ENCODE measurements at places on chromosomes 2 and 18.

DNA sequence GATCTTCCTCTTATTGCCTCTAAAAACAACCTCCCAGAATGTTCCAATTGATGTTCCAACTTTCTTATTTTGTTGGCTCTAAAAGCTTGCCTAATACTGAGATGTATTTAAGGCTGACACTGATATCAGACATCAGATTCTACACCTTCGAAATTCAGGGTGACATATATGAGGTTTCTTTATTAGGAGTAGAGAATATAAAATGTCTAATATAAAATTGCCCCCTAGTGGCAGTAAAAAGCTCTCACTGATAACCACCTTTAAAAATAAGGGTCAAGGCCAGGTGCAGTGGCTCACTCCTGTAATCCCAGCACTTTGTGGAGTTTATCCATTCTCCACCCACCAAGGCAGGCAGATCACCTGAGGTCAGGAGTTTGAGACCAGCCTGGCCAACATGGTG is 789.7 kb upstream of the SLC39A10 start:
- DNase-seq = no peak

DNA sequence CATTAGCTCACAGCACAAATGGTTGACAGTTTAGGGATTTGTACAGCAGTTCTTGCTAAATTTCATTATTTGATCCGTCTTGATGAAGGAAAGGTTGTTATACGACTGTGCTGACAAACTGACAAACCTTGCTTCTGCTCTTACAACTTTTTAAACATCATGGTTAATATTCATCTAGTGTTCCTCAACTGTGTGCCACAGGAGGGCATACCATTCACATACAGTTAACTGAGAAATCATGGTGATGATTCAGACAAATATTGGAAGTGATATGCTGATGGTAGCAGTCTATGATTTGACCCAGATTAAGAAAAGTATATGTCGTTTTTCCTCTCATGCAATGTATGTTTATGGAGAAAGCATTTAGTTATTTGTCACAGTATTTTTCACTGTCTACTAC is 129.8 kb upstream of the FSIP2 start:
- no peak for DNase-seq

DNA sequence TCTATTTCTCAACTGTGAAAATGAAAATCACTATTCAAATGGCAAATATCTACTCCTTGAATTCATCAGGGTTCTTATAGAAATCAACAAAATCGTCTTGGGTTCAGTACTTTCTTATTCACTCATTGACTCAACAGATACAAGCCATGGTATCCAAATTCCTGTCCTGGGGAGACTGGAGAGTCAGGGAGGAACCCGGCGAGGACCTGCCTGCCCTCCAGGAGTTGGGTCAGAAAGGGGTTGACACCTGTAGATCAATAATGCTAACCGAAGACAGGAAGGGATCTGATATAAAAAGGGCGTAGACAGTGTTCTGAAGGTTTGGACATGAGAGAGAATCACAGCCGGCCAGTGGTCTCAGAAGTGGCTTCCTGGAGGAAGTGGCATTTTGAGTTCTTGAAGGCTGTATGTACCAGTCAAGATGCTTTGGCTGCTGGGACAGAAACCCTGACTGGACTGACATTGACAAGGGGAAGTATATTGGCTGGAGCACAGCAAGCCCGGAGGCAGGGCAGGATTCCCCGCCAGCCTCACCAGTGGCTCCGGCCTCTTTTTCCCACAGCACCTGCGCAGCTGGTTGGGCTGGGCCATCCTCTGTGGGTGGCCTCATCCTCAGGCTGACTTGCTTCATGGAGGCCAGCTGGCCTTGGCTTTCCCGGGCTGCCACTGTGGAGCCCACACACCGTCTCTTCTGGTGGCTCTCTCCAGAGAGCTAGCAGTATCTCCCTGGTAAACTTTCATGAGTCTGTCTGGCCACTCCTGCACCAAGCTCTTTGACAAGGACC is 3.0 kb downstream of the LRRFIP1 start:
- DNase-seq = no peak

DNA sequence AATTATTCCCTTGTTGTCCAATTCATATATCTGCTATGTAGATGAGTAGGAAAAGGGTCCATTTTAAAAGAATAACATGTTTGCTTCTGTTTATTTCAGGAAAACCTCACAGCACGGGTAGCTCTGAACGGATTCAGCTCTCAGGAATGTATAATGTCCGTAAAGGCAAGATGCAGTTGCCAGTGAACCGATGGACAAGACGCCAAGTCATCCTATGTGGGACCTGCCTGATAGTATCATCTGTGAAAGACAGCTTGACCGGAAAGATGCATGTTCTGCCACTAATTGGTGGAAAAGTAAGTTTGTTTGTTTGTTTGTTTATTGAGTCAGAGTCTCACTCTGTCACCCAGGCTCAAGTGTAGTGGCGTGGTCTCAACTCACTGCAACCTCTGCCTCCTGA is 114.6 kb downstream of the PHLPP1 start:
- no peak for DNase-seq

GRCh38 chr18:39840856-39841481 is 2114.1 kb upstream of the PIK3C3 start:
- DNase-seq = no peak

DNA sequence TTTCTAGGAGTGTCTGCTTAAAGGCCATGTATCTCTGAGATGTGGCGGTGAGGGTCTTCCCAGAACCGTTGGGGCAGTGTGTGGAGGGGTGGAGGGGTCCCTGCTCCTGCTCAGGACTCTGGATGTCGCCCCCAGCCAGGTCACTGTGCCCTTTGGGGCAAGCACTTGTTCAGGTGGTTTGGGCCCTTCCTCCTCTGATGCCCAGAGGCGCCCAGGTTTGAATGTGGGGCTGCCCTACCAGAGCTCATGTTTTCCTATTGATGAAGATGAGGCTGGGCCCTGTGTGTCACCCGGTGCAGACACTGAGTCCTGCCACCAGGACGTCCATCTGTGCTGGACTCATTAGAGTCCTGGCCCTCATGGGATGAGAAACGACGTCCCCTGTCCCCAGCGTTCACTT is 14.3 kb upstream of the PER2 start:
- no peak for DNase-seq

DNA sequence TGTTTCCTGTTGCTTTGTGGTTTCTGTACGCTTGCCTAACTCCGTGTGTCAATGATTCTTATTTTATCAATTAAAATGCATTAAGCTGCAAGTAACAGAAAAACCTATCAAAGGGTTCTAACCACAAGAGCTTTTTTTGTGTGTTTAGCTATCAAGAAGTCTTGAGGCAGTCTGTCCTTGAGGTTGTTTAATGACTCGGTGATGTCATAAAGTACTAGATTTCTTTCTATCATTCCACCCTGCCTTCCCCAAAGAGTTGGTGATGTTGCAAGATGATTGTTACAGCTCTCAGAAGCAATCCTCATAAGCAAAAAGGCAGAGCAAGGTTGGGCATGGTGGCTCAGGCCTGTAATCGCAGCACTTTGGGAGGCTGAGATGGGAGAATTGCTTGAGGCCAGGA is 51.9 kb upstream of the SPTBN1 start:
- no peak for DNase-seq

GRCh38 chr2:102686479-102687439 is 67.4 kb downstream of the SLC9A2 start:
- no peak for DNase-seq

DNA sequence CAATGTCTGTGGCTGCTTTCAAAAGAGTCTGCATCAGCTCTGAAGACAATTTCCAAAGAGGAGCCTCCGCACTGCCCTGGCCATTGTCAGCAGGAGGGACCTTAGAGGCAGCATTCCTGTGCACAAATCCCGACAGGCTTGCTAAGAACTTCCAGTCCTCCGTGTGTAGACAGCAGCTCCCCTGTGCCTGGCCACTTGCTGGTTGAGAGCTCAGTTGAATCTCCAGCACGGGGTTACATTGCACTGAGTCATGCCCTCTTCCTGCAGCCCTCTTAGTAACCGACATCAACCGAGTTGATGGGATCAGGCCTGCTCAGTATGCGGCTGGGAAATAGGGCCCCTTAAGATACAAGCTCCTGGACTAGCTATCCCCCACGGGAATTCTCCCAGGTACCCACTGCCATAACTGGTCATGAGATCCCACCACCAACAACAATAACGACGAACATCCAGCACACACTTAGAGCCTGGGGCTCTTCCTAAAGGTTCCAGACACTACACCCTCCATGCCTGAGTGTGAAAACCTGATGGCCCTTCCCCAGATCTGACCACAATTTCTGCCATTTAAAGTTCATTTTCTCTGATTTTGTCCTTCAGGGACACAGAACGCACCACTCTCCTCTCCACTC is 12.0 kb downstream of the ATP6V1B1 start:
- DNase-seq = no peak

- DNase-seq = no peak
Observed at GRCh38 chr18:45282101-45282812, 333.0 kb upstream of the SLC14A2 start.

- DNase-seq = no peak
Observed at GRCh38 chr2:27736031-27736889, 35.3 kb upstream of the MRPL33 start.

GRCh38 chr2:147327613-147328012 is 517.2 kb upstream of the ACVR2A start:
- DNase-seq = peak; percentile 12

DNA sequence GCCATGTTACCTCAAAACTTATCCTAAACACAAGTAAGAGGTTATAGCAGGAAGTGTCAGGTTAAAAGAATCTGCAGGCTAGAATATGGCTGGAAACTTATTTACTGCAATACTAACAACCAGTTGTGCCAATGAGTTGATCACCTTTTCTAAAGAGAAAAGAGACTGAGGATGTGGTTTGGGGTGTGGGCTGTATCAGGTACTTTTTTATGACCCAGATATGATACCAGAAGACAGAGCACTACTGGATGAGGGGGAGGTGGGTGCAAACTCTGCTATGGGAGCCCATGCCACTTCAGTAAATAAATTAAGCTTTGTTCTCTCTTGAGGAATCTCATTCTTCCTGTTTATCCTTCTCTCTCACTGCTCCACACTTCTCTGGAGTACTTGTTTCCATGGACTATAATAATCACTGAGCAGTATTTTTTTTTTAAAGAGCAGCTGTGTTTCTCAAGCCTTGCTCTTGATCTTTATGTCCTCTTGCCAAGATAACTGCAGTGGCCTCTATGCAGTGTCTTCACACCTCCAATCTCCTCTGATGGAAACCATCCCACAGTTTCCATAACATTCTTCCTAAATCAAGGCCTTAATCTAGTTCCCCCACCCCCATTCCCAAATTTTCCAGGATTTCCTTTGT is 51.2 kb upstream of the NOSTRIN start:
- DNase-seq = peak; percentile 64

GRCh38 chr2:180291060-180291459 is 284.0 kb upstream of the CWC22 start:
- no peak for DNase-seq

GRCh38 chr2:40189881-40190280 is 262.0 kb downstream of the SLC8A1 start:
- DNase-seq = no peak

GRCh38 chr2:48316753-48317750 is 212.9 kb upstream of the STON1 start:
- DNase-seq = no peak

- DNase-seq = no peak
Observed at GRCh38 chr2:162184359-162184758, 32.3 kb upstream of the GCG start.

GRCh38 chr2:28424799-28425463 is 32.3 kb downstream of the FOSL2 start:
- no peak for DNase-seq

GRCh38 chr2:200321780-200322534 is 15.5 kb downstream of the SPATS2L start:
- DNase-seq = no peak

- DNase-seq = no peak
Observed at GRCh38 chr2:238895891-238896600, 48.2 kb downstream of the TWIST2 start.

DNA sequence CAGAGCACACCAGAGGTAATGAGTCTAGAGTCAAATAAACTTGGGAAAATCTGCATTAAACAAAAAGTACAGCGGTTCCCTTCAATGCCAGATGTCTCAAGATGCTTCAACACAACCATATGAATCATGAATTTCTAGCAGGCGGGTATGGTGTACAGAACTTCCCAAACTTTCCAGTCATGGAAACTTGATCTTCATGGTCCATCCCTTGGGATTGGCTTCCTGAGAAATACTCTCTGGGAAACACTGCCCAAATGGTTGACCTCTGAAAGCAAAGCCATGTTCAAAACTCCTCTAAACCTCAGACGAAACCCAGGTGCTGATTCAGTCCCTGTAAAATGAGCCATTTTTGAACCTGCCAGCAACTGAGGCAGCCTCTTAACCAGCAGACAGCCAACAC is 16.4 kb upstream of the TMEM247 start:
- DNase-seq = no peak

DNA sequence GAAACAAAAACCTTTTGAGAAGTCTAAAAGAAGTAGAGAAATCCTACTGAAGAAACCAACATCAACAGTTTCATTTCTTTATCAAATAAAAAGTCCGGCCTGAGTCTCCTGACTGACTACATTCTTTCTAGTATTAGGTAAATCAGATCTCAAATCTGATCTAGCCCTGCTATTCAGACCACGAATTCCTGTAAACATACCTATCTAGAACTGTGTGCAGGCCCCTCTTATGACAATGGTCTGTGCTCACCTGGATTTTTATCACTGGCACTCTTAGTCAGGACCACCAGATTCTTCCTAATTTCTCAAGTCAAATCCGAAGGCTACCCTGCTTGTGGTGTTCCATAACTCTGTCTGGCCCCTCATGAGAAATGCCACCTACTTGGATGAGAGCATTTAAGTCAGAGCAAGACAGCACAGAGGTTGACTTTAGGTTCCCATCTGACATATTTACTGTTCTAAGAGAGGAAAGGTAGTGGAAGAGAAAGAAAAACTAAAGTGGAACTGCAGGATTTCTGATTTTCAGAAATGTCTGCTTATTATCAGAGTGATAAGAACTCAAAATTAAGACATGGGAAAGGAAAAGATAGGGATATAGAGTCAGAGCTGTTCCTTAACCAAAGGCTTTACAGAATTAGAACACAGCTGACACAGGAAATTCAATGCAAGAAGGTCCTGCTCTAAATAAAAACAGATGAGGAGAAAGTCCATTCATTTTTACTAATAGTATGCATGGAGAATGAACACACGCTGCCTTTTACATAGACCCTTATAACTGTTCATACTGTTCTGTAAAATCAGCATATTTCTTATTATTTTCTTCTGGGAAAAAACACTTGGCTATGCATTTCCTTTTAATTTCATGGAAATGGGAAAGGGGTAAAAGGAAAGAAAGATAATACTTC is 56.5 kb downstream of the SLC8A1 start:
- no peak for DNase-seq

DNA sequence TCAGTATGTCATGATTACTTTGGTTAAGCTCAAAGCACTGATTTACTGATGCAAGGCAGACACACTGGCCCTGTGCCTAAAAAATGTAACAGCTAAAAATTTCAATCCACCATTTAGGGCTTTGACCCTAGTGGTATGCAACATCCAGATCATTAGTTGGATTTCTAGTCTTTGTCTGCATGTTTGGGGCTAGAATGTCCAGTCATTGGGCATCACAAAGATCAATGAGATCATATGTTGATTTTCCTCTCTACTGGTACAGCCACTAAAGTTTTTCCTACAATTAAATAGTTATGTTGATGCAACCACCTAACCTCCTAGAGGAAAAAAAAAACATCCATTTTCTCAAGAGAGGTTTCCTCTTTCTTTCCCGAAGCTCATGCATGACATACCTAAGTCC is 53.4 kb upstream of the REV1 start:
- DNase-seq = no peak
